ENCODE measurements at places on chromosomes 4 and X.

DNA sequence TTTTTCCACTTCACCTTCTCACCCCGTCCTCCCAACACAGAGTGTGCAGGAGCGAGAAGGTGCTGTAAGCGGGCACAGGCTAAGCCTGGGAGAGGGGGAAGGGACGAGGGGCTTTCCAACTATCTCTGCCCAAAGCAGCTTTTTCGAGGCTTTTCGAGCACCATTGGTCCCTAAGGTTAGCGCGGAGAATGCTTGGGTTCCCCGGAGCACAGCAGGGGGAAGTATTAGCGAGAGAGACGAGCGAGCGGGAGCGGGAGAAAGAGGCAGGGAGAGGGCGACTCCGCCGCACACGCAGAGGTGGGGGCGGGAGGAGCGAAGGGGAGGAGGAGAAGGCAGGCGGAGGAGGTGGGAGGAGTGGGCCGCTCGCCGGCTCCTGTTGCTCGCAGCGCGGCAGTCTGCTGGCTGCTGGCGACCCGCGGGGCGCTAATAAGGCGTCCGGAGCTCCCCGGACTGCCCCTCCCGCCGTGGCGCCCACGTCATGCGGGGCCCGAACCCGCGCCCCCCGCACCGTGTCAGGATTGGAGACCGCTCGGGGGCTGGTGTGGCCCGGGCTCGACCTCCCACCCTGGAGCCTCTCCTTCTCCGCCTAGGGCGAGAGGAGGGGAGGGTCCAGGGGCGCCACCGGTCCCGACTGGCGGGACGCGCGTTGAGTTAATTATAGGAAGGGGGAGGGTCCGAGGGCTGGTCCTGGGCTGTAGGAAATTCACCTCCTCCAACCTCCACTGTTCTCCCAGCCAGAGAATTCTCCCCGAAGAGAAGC is at the start of gene ADAMTS3:
TSS of gene ADAMTS3 (minus strand) at position 263 of the 760 bp plus-strand sequence. CDS start 459 bp downstream, outside the sequence.
- DNase-seq = no peak

- DNase-seq = no peak
Observed at GRCh38 chrX:40908857-40909475, 173.6 kb upstream of the MED14 start.

GRCh38 chr4:186851291-186852072 is 127.8 kb upstream of the FAT1 start:
- DNase-seq = no peak

GRCh38 chr4:145823743-145824142 is 114.9 kb downstream of the ZNF827 start:
- no peak for DNase-seq

All from activated CD4-positive, alpha-beta T cell treated with anti-CD3 and anti-CD28 coated beads, Interleukin-2, amount 50 U/mL, for 4 hours (primary cell).